ENCODE measurements at places on chromosomes 11 and 22.

DNA sequence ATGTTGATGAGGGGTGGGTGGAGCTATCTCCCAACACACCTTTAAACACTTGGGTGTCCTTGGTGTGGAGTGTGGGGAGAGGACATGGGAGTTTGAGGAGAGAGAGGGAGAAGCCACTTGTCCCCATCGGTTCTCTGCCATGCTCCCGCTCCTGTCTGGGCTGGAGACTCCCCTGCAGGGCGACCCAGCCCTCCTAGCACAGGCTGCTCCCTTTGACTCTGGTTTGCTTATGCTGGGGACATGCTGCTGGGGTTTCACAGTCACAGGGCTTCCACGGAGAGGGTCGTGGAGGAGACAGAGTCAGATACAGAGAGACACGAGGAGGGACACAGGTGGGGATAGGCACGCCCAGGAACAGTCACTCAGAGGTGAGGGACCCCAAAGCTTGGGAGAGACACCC, 1.6 kb downstream of the SCUBE1 start:
- DNase-seq: no peak

DNA sequence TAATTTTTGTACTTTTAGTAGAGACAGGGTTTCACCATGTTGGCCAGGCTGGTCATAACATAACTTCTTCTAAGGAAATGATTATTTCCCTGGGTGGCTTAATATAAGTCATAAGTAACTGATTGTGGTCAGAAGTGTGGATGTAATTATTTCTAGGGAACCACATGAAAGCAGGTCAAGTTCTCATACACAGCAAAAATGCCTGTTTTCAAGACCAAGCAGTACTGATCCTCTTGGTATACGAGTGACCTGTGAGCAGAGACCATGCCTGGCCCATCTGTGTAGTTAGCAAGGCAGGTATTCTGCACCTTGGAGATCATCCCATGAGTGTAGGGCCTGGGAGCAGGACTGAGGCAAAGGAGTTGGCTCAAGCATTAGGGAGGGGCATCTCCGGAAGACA, 32.5 kb upstream of the NUCB2 start:
- no peak for DNase-seq

- DNase-seq: no peak
Measured at GRCh38 chr11:6284250-6284649, 24.6 kb downstream of the CCKBR start.

- no peak for DNase-seq
Measured at GRCh38 chr22:30755759-30756124, 61.1 kb downstream of the OSBP2 start.

- DNase-seq: peak; percentile 69
Measured at GRCh38 chr11:4697585-4697984, at the start of gene OR51E2. OR51E2 (minus strand) TSS chr11:4697853; CDS start chr11:4682711, 15,142 bp downstream.

DNA sequence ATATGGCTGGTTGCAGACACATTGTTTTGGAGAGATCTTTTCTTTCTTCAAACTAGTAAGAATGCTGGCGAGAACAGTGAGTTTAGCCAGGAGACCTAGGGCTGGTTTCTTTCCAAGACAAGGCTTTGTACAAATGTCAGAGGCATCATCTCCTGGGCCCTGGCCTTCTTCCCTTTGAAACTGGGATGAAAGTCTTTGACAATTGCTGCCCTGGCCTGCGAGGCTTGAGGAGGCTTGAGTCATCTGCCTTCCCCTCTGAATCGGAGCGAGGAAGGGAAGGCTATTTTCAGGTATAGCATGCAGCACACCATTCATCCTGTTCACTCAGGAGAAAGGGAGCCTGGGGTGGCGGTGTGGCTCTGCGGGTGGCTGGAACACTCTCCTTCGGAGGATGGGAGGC, 21.5 kb upstream of the PARVG start:
- no peak for DNase-seq

- no peak for DNase-seq
Measured at GRCh38 chr11:29135504-29135903, 881.3 kb downstream of the KCNA4 start.

GRCh38 chr22:49366437-49366836, 461.2 kb downstream of the BRD1 start:
- DNase-seq: no peak

GRCh38 chr11:126862664-126863243, 137.8 kb downstream of the KIRREL3 start:
- no peak for DNase-seq

GRCh38 chr11:58125469-58125868, at the start of gene OR9I1:
OR9I1 (minus strand) TSS chr11:58125530; CDS start chr11:58119444, 6,086 bp downstream.
- no peak for DNase-seq

DNA sequence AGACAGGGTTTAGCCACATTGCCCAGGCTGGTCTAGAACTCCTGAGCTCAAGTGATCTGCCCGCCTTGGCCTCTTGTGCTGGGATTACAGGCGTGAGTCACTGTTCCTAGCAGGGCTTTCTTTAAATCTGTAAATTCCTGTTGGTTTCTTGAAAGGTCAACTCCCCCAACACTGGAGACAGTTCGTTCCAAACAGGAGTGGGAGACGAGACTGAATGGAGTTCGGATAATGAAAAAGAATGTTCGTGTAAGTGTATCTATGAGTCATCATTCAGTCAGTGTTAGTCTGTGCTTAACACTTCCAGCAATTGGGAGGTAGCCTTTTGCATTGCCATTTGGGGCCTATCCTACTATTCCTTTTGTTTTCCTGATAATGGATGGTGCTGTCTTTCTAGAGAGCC, 10.0 kb upstream of the BACE1-AS start:
- DNase-seq: no peak

- no peak for DNase-seq
Measured at GRCh38 chr11:36566407-36567053, 1.3 kb upstream of the RAG1 start.

DNA sequence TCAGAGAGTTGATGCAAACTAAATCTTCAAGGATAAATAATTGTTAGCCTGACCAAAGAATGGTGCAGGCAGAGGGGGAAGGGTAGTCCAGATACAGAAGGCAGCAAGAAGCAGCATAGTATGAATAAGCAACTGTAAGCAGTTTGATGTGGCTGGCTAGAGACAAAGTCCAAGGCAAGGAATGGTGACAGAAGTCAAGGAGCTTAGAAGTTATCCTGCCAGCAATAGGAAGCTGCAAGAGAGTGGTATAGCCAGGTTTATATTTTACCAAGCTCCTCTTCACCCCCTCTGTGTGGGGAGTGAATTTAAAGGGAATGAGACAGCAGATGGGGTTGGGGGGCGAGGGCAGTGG, 14.7 kb downstream of the TRIM3 start:
- no peak for DNase-seq

DNA sequence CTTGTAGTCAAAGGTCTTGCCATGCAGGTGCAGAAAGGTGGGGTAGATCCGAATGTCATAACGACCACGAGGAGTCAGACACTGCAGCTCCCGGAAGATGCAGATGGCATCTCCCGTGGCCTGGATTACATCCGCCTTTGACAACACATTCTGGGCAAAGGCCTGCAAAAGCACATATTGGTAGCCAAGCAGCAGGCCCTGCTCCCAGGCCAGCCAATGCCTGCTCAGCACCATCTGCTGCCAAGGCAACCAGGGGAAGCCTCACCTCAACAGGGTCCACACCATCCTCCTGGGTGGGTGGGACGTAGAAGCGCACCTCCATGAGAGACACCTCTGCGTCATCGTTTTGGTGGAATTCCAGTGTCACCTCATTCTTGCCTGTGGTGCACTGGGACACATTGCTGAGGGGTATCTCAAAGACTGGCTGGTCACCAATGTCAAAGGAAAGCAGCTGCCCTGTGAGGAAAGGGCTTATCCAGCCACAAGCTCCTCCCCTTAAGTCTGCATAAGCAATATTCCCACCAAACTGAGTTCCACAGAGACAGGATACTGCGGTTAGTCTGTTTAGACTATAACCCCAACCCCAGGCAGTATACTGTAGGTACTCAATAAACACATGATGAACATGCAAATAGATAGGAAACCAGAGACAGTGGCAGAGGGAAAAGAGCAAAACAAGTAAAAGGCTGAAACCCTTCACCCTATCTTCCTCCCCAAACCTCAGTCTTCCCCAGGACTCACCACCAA, 2.8 kb downstream of the SSRP1 start:
- DNase-seq: no peak

DNA sequence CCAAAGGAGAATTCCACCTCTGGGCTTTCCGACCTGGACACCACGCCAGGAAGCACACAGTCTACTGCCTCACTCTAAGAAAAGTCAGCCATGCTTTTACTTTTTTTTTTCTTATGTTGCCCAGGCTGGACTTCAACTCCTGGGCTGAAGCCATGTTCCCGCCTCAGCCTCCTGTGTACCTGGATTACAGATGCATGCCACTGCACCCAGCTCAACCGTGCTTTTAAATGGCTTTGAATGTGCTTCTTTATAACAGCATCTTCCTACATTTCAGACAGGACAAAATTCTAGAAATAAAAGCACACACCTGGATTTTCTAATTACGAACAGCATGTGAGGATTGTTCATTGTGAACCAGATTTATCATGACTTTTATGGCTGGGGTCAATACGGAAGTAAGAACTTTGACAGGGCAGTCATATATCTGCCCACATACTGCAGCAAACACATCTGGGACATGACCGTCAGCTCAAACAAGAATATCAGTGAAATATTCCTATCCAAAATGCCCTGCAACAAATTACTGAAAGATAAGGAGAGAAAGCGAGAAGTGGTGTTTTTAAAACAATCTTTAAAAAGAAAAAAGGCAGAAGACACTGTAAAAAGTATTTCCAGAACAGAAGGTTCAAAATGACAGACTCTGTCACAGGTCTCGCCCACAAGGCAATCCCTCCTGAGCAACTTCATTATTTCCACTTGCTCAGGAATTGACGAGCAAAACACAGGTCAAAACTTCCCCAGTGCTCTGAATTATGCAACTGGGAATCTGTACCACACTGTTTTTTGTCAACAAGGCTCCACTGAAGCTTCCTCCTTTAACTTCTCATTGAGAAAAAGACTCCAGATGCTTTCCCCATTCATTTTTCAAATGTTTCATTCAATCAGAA, 42.1 kb downstream of the PACSIN2 start:
- DNase-seq: no peak

DNA sequence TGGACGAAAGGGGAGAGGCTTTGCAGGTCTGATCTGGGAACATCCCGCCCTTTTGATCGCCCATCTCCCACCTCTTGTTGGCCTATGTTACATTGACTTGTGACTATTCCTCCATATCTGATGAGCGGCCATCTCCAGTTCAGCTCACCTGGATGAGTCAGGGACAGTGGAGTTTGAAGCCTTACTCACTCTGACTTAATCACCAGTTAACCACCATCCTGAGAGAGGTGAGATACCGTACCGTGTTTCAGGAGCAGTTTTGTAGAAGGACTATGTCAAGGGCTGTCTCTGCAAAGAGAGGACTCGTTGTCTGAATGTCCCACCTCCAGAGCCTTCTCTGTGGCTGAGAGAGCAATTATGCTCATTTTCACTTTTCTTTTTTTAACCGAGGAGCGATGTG, 771.7 kb downstream of the NTM start:
- DNase-seq: no peak

GRCh38 chr22:30754971-30755758, 60.5 kb downstream of the OSBP2 start:
- peak; percentile 10 for DNase-seq

GRCh38 chr11:20597154-20597679, 2.2 kb upstream of the SLC6A5 start:
- no peak for DNase-seq

Data from NCI-H1436 treated with DMSO at 0.1 percent for 48 hours (cell line).